ENCODE measurements at places on chromosomes 13 and 19. TPM values are rescaled to one million over a fixed set of nuclear protein-coding genes. Genes with fewer than 3 reads are reported as not detected.

Gene MBD3L2
- not detected for total RNA-seq

Gene ZNF471
- total RNA-seq: 16.3 TPM

Gene OR7D2
- total RNA-seq: 0.06 TPM

Gene PRRG2
- total RNA-seq: 0.79 TPM

Gene CPAMD8
- total RNA-seq: 22.3 TPM

Gene UBXN6
- total RNA-seq: 56.2 TPM

All from spinal cord (tissue), 10 donors.